ENCODE measurements at places on chromosomes 7 and 10.
A peak's percentile ranks its signal among the peaks of the same experiment; 100 is the strongest.

GRCh38 chr7:5497295-5498103 is 73.9 kb upstream of the TNRC18 start:
- no peak for DNase-seq

DNA sequence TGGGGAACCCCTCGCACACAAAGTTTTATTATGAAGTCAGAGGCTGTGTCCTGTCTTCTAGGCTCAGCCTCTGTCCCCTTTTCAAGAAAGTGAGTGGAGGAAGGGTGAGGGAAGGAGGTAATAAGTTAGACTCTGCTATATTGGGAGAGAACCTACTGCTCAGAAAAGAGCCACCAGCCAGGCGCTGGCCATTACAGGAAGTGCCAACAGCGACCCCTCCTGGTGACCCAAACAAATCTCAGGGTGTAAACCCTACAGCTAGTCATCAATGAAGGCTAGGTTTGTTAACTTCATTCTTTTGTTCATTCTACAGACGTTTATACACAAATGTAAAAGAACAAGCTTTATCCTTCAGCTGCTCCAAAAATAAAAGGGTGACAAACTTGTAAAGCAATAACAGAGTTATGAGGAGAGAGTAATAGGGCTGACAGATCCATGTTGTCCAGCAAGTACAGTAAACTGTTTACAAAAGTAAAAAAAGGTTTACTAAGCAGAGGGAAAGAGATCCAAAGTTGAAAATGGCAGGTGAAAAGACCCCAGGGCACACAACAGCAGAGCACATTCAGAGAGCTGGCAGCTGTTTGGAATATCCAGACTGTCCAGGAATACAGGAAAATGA is 82.7 kb downstream of the FAM204A start:
- DNase-seq: peak; percentile 33

- no peak for DNase-seq
Measured at GRCh38 chr10:132537684-132538001, at the start of gene INPP5A. TSS of gene INPP5A (plus strand) at chr10:132537787. CDS start at chr10:132538097, 310 bp downstream.

GRCh38 chr10:78567680-78568455 is 500.9 kb upstream of the ZMIZ1 start:
- DNase-seq: no peak

DNA sequence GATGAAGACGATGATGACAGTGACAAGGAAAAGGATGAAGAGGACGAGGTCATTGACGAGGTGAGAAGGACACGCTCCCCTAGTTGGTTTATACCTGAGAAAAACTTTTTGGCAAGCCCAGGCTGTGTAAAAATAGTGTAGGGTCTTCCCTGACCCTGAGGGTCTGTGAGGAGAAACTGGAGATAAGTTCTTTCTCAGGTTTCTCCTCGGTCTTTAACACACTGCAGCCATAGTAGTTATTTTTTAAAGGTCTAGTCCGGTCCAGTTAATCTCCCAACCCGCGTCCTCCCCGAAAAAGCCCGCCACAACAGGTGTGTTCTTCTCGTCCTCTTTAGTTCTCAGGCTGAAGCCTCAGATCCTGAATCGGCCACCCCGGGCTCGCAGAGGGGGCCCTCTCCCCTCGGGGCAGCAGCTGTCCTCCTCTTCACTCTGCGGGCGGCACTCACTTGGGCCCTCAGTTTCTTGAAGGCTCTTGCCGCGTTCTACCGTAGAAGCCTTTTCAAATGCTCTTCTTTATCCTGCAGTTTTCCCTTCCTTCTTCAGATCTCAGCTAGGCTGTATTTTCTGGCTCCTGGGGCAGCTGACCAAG is 411 bp downstream of the BCCIP start:
- peak; percentile 2 for DNase-seq

- no peak for DNase-seq
Measured at GRCh38 chr7:143392875-143393266, 11.7 kb downstream of the ZYX start.

DNA sequence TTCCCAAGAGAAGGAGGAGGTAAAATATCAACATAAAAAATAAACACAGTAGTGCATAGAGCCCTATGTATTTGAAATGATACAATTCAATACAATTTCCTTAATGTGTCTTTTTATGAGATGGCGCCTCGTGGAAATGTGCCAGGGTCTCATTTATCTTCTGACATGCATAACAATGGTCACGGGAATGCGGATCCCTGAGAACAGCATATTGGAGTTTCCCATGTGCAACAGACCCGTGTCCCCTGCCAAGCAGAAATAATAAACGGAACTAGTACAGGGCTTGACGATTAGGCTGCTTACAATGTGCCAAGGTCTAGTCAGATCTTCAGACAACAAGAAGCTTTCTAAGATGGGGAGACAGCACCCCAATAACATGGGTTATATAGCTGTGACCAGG is 217.9 kb downstream of the ARHGAP21 start:
- no peak for DNase-seq

DNA sequence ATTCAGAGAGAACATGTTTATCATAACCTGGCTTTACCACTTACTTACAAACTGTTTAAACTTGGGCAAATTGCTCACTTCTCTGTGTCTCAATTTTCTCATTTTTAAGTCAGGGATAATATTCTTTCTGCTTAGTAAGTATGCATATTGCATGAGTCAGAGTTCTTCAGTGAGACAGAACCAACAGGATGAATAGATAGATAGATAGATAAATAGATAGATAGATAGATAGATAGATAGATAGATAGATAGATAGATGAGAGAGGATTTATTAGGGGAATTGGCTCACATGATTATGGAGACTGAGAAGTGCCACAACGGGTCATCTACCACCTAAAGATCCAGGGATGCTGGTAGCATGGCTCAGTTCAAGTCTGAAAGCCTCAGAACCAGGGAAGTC is 15.7 kb upstream of the SMIM30 start:
- DNase-seq: no peak

DNA sequence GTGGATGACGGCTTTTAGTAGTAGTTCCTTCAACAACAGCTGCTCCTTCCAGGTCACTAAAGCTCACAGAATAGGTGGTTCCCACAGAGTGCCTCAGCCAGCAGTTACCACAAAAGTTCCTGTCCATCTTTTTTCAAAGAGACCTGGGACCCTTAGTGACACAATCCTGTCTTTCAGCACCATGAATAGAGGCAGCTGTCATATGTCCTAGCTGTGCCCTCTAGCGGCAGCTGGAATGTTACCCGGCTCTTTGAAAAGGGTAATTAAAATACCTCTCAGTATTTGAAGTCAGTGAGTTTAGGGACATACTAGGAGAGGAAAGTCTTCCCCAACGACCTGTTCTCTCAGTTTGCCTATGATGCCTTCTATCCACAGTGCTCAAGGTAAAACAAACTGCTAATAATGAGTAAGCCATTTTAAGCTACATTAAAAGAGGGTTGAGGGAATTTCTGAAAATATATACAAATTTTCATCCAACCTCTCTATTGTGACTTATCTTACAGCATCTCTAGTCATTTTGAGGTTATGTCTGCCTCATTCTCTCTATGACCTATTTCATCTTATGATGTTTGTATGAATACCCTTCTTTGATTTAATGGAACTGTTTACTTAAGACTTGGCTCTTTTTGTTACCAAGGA is 290.8 kb downstream of the NXPH1 start:
- DNase-seq: peak; percentile 0

DNA sequence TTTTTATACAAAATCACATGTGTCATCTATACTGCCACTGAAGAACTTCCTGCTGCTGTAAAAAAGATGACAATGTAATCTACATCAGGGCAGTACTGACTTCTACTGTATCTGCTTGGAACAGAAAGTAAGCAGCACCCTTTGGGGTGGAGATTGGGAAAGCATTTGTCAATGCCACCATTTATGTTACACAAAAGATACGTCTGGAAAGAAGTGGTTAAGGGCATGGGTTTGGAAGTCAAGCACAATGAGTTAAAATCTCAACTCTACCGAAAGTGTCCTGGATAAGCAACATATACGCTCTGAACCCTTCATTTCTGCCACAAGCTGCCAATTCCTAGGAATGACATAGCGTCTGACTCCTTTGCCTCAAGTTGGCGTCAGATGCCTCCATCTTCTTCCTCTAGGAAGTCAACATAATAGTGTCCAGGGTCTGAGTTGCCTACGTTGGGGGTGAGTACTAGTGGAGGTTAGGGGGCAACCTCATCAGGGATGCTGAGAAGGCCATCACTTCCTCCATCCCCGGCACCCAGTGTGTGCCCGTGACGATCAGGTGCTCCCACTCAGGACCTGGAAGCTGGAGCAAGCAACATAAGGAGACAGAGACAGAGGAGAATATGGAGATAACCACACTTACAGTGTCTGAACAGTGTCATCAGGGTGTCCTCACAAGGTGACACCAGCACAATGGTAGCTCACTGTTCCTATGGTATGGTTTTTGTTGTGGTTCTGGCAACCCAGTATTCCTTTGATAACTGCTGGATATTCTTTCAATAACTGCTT is 58.3 kb downstream of the SGMS1 start:
- no peak for DNase-seq

GRCh38 chr7:77757589-77757988 is 40.6 kb downstream of the TMEM60 start:
- DNase-seq: no peak

DNA sequence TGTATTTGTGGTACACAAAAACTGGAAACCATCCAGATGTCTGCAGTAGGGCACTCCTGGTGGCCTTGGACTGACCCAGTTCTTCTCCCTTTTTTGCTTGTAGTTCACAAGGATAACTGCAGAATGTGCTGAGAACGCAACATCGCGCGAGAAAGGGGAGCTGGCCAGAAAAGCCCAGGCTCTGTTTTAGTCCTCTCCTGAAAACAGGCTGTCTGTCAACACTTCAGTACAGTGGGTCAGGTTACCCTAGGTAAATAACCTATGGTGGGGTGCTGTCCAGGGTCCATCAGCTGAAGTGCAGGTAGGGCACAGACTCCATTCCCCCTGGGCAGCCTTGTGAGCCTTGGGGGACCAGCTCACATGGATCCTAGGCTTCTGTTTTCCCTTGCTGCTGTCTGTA is 495.8 kb downstream of the MDFIC start:
- DNase-seq: no peak

DNA sequence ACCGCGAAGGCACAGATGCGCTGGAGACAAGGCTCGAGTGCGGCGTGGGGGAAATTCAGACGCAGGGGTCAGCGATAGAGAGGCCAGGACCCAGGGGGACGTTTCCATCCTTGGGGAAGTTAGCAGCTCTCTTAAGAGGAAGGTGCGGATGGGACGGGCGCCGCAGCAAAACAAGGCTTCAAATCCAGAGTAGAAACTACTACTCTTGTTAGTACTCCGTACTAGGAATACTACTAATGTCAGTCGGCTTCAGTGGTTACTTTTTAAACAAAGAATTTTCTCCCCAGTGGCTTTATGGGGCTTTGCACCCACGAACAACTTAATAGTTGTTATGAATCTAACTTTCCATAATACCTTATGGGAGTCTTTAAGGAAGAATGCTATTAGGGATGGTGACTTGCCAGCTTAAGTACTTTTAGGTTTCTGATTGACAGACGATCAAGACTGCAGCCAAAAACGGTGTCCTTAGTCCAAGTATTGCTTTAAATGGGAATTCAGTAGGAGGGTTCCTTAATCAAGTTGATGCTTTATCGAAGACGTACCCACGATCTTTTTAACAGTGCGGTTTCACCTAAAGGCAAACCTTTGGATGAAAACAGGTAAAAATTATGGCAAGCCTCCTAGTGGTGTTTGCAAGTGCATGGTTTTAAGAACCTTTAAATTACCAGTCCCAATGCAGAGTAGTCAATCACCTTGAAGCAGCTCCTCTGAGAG is 812 bp upstream of the IDE start:
- DNase-seq: peak; percentile 55

GRCh38 chr10:34297541-34298345 is 517.4 kb downstream of the PARD3 start:
- DNase-seq: no peak

- DNase-seq: peak; percentile 69
Measured at GRCh38 chr10:43461950-43462349, 25.0 kb downstream of the ZNF487 start.

DNA sequence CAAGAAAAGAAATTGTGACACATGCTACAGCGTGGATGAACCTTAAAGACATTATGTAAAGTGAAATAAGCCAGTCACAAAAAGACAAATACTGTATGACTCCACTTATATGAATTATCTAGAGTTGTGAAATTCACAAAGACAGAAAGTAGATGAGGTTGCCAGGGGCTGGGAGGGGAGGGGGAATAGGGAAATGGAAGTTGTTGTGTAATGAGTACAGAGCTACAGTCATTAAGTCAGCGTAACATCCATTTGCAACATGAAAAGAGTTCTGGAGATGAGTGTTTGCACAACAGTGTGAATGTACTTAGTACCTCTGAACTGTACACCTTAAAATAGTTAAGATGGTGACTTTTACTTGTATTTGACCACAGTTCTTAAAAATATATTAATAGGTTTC is 112.1 kb upstream of the CDK1 start:
- DNase-seq: peak; percentile 20

DNA sequence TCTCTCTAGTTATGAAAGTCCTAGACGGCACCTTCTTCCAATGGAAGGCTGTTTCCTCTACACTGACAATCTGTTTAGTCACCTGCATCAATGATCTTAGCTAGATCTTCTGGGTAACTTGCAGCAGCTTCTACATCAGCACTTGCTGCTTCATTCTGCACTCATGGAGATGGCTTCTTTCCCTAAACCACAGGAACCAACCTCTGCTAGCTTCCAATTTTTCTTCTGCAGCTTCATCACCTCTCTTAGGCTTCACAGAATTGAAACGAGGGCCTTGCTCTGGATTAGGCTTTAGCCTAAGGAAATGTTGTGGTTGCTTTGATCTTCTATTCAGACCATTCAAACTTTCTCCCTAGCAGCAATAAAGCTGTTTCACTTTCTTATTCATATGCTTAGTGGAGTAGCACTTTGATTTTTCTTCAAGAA is 24.6 kb downstream of the NAMPT start:
- DNase-seq: peak; percentile 42

DNA sequence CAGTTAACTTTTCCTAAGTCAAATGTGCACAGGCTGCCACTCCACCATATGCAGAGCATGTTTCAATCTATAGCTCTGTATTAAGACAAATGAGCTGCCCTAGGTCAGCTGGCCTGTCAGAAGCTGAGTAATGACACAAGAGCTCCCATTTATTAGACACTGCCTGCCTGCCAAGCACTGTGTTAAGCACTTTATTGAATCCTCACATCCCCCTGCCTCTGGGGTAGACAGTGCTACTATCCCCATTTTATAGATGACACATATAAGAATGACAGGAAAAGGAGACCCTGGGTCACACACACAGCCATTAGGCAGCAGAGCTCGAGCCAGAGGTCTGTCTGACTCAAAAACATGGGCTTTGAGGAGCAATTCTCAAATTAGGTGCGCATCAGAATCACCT is 179.8 kb upstream of the PDE1C start:
- no peak for DNase-seq

- no peak for DNase-seq
Measured at GRCh38 chr7:128714701-128715495, 24.3 kb upstream of the CALU start.

DNA sequence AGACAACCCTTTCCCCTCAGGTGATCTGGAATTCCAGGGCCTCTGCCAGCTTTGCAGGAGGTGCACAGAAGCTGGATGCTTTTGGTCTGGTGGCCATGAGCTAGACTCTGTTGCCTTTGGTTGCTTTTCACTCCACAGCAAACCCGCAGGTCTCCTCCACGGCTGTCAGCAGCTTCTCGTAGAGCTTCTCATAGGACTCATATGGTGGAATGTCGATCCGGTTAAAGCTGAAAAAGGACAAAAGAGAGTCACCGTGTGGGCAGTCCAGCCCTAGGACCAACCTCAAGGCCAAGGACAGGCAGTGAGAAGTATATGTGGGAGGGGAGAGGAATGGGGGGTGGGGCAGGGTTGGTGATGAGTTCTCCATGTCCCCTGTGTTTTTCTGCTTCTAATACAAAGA is 113.5 kb downstream of the SMURF1 start:
- DNase-seq: no peak

- DNase-seq: no peak
Measured at GRCh38 chr10:124009231-124010015, 84.0 kb downstream of the CHST15 start.

- no peak for DNase-seq
Measured at GRCh38 chr10:123042708-123043408, 34.1 kb downstream of the ACADSB start.

Measured in fibroblast of skin of right biceps (primary cell).